Stimulated activated CD8-positive, alpha-beta memory T cell treated with anti-CD3 and anti-CD28 coated beads, Interleukin-12 subunit alpha, Interleukin-12 subunit beta, amount 100 ng/mL, for 1 hour (primary cell): ENCODE measurements at places on chromosomes 2 and 18.

DNA sequence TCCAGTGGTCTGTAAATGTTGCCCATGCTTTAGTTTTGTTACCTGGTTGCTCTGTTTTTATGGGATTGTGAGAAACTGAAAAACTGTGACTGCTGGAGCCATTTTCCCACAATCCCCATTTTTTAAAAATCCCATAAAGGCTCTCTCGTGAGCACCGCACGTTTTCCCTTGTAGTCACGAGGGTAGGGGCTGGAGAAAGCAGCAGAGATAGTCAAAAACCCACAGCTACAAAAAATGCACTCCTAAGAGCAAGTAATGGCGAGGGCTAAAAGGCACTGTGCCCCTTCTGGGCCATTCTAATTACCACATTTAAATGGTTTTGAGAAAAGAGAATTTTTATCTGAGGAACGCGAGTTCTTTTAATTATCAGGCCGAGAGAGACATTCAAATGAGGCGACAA is 1.8 kb upstream of the CTDP1 start:
- DNase-seq, result no peak

DNA sequence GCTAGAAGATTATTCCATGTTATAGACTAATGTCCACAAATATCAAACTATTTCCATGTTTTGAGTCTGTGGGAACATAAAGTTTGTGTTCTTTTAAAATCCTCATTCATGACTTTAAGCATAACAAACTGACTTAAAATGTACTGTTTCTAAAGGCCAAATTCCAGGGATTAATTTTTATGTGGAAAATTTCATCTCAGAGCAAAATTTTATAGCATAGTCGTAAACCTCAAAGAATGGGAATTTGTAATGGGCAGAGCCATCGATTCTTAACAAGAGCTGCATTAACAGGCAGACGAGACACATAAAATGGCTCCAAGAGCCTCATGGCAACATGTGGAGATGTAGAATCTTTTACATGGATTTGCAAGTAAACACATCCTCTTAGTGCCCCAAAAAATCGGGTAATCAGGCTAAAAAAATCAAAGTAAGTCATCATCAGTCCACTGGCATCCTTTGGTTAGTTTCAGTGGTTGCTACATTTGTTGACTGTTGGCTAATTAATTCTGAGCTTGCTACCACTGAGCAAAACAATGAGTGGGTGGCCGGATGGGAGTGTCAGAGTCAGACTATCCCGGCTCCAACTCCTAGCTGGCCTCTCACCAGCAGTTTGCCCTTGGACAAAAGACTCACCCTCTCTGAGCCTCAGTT is 119.6 kb downstream of the FAM210A start:
- DNase-seq, result no peak

GRCh38 chr2:98015671-98016070 is 19.9 kb upstream of the TMEM131 start:
- no peak for DNase-seq

- DNase-seq, result no peak
These were observed 136.0 kb downstream of the CTIF start for GRCh38 chr18:48674758-48675351.

- no peak for DNase-seq
These were observed 27.3 kb downstream of the LAMA3 start for GRCh38 chr18:23716516-23716915.

DNA sequence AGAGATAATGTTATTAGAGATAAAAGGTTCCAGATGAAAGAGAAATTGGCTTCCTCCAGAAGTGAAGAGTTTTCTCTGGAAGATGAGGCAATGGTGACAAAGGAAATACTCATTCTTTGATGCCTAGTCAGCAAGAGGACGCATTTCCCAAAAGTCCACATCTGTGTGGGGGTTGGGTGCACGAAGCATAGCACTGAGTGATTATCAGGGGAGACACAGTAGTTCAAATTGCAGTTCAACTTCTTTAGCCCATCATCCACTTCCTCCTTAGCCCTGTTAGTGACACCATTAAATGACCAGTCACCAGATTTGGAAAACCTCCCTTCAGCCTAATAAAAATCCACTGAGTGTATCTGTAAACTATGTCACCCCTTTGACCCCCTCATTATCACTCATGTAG is 80.9 kb upstream of the PHLPP1 start:
- DNase-seq, result no peak

DNA sequence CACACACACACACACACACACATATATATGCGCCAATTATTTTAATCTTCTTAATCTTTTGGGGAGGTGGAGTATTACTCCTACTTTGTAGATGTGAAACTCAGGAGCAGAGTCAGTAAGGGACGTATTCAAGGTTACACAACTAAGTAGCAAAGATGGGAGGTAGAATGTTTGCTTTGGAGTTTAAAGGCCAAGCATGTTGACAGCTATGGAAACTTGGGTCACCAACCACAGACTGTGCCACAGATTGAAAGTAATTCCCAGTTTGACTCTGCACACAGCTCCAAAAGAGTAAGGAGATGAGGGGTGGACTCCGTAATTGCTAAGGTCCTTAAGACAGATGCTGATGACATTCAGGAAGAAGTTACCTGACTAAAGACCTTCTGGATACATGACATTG is 124.8 kb upstream of the ITGB6 start:
- no peak for DNase-seq

DNA sequence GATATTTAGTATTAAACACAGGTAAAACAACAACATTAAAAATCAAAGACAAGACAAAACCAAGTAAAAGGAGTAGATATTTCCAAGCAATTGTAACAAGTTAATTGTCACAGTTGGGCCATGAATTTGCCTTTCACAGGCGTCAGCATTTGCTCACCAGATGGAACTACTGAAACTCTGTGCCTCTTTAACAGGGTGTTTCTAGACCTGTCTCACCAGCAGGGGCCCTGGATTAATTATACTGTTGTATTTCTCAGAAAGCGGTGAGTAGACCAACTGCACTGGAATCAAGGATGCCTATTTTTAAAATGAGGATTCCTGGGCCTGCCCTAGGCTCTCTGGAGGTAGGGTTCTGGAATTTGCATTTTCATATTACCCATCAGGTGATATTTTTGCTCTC is 92.6 kb downstream of the UPP2 start:
- DNase-seq, result no peak

DNA sequence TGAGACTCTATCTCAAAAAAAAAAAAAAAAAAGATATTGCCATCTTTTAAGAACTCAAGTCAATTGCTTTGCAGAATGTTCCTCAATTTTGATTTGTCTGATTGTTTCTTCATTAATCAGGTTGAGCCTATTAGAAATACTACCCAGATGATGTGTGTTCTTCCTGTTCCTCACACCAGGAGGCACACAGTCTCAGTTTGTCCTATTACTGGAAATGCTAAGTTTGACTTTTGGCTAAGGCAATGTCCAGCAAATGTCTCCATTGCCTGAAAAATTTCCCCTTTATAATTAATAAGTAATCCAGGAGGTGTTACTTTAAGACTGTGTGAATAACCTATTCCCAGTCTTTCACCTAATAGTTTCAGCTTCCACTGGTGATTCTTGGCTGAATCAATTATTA is 28.4 kb downstream of the BOLA3 start:
- DNase-seq, result no peak

DNA sequence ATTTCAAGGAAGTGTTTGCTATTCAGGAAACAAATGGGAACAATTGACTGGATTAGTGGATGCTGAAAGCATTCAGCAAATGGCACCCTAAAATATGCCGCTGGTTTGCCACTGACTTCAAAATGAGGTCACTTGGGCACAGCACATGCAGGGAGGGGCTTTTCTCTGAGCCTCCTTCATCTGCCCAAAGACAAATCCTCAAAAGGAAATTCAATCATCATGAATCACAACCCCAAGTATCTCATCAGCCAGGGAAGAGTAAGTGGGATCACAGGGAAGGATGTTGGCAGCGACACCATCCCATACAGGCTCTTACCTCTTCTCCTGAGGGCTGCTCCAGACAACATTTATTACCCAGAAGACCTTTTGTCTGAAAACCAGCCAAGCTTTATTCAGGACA is 14.4 kb upstream of the SP140L start:
- no peak for DNase-seq

- no peak for DNase-seq
These were observed 28.5 kb downstream of the HRH4 start for GRCh38 chr18:24488824-24489493.

GRCh38 chr2:38462121-38462661 is 85.1 kb upstream of the ATL2 start:
- no peak for DNase-seq

GRCh38 chr2:25936889-25937545 is 45.3 kb downstream of the KIF3C start:
- DNase-seq, result no peak

DNA sequence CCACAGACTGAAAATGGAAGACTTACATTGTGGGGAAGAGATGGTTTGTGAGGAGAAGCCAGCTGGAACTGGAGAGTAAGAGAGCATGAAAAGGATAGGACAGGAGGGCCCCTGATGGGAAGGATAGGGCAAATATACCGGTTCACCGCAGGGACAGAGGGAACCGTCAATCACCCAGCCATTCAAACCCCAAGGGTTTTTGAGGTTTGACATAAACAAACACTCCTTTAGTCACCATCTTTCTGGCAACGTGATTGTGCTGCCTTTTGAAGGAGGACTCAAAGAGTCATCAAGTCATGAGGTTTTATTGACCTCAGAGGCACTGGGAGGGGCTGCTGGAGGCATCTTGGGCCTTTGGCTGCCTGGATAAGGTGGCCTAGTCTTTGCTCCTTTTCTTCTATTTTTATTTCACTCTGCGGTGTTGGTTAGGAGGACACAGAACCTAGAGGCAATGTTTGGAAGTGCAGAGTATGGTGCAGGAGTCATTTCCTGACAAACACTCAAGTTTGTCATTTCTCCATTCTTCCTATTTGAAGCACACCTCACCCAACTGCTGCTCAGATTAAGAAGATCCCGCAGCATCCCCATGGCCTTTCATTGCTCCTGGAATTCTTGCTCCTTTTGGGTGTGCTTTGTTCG is 487.3 kb upstream of the SPRED2 start:
- DNase-seq, result no peak

GRCh38 chr2:72921088-72921851 is 4.0 kb downstream of the EMX1 start:
- no peak for DNase-seq

GRCh38 chr2:11446733-11447248 is 19.2 kb downstream of the E2F6 start:
- DNase-seq, result peak; percentile 10

GRCh38 chr2:120703330-120703994 is 32.2 kb upstream of the GLI2 start:
- DNase-seq, result no peak

DNA sequence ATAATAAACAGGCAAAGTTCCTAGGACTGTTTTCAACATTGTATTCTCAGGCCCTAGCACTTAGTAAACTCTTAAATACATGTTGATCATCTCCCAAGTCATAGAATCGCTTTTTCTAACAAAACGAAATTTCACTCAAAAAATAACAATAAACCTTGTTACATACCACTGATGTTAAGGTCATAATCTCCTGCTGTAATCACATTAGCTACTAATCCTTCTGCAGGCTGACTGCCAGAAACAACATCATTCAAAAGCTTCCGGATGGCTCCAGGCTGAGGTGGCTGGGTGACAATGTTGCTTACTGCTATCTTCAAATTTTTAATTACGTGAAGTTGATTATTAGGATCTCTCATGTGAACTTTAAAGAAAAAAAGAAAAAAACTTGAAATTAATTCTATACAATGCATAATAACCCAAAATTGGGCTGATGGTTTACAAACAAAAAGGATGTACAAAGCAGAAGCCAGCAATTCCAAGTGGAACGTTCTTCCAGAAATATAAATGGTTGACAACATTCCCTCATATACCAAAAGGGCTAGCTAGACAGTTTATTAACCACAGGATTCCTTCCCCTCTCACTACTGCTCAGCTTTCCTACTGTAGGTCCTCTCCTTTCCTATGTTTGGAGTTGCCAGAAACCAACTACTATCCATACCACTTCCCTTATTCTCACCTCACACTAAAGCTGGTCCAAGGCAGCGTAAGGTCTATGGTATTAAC is 11.6 kb downstream of the TRAPPC8 start:
- DNase-seq, result no peak
